Fibroblast of the aortic adventitia (primary cell): ENCODE measurements at places on chromosomes 2 and 18.

- no peak for DNase-seq
These were observed 197.6 kb downstream of the NDUFA10 start for GRCh38 chr2:239827523-239827890.

DNA sequence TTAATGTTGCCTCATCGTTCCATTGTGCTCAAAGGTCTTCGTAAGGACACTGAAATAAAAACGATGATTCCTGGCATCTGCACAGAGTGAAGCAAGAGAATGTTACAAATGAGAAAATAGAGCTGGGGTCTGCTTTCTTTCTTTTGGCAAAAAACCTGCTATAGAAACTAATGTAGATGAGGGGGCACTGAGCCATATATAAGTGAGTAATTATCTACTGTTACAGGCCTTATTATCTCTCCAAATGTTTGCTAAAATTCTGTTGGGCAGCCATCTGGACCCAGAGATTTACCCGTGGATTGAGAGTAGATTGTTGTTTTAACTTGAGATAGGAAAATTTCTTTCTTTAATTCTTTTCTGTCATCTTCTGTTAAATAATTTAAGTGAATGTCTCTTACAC lies 472.5 kb upstream of the PIK3C3 start:
- DNase-seq, result no peak

- DNase-seq, result no peak
These were observed 65.3 kb upstream of the TAF1B start for GRCh38 chr2:9778012-9778411.

GRCh38 chr2:13114391-13114790 lies 397.7 kb downstream of the TRIB2 start:
- DNase-seq, result peak; percentile 30

DNA sequence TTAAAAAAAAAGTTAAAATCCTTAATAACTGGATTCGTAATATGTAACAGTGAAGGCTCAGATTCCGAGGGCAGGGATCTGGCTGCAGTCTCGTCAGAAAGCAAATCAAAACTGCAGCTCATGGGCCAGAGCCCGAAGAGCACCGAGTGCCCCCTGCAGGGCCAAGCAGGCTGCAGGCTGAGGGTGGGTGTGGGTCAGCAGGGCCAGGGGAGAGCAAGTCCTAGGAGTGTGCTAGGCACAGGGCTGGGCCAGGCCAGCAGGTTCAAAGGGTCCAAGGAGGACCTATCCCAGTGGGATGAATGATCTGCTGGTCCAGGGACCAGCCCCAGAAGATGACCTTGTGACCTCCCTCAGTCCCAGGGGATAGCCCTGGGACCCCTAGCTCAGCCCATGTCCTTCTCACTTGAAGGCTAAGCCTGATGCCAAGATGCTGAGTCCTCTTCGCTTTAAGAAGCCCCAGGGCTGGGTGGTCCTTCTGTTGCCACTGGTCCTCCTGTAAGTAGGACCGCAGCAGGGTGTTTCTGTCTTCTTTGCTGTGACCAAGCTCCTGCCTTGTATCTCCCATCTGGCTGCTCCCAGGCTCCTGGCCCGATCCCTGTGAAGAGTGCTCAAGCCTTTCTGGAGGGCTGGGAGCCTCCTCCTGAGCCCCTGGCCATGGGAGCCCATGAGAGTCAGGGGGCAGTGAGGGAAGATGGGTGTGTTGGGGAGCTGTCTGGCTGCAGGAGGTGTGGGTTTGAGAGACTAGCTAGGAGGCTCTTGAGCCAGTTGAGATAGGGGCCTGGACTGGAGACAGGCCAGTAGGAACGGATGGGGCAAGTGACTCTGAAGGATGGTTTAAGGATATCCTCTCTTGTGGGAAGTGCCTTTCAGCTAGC lies 150.7 kb downstream of the DYSF start:
- DNase-seq, result no peak

DNA sequence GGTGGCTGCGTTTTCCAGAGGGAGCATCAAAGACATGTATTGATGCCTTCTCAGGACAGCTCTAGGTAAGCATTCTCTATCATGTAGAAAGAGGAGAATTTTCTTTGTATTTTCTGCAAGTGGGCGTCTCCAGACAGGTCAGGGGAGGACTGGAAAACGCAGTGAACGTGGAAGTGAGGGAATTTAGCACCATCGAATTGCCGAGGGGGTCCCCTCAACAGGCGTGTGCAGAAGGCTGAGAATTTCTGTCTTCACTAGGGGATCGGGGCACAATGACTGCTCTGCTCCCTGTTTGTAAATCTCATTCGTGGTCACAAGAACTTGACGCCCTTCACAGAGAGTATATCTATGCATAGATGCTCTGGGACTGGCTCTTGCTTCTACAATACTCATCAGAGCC lies 5.0 kb upstream of the NTSR2 start:
- no peak for DNase-seq

- no peak for DNase-seq
These were observed 65.5 kb downstream of the ACAA2 start for GRCh38 chr18:49747876-49748275.

DNA sequence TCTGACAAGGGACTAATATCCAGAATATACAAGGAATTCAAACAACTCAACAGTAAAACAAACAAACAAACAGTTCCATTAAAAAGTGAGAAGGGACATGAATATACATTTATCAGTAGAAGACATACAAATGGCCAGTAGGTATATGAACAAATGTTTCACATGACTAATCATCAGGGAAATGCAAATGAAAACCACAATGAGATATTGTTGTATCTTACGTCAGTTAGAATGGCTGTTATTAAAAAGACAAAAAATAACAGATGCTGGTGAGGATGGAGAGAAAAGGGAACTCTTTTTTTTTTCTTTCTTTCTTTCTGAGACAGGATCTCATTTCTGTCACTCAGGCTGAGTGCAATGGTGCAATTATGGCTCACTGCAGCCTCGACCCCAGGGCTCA lies 175.5 kb downstream of the CAMKMT start:
- DNase-seq, result no peak

GRCh38 chr2:212843409-212844199 lies 305.0 kb upstream of the ERBB4 start:
- DNase-seq, result peak; percentile 82

DNA sequence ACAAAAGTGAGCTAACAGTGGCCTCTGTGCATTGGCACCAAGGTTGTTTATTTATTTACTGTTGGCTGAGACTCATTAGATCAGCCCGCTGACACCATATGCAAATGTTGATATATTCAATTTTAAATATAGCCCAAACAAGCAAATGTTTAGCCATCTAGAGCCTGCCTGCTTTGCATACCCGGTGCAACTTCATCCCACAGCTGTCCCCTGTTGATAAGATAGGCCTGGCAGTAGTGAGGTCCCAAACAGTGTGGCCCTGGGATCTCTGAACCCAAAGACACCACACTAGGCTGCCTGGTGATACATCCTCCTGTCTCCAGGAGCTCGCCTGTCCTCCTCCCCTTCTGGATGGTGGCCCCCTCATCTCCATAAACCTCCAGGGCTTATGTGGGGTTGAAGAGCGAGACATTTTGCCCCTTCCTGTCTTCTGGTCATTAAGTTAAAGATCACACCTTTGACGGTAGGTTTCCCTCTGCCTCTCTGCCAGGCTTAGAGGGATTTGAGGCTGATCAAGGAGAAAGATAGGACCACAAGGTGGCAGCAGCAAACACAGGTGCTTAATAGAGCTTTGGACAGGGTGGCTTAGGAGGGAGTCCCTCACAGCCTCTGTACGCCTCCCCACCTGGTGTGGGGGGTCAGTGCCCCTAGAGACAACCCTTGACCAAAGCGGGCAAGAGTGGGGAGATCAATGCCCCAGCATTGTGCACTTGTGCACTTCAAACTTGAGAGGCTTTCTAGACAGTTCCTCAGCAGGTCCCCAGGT lies 23.7 kb upstream of the MYO5B start:
- DNase-seq, result peak; percentile 36

GRCh38 chr2:239407112-239407511 lies 6.3 kb upstream of the HDAC4 start:
- no peak for DNase-seq

- DNase-seq, result no peak
These were observed 48.3 kb downstream of the RAB31 start for GRCh38 chr18:9756271-9756932.

DNA sequence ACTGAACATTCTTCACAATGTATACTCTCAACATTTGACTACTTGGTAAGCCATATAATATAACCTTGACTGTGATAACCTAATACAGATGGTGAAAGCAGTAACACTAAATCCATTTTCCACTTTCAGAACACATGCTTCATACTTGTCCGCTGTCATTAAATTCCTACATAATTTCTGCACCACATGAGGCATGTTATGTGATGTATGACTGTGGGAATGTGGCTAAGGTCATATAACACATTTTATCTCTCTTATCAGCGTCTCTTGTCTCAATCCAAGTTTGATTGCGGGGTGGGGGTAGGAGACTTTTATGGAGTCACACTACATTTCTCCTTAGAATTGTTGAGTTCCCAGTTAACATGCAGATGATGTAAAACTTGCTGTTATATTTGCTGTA lies 110.9 kb downstream of the MTCL1 start:
- DNase-seq, result peak; percentile 71

DNA sequence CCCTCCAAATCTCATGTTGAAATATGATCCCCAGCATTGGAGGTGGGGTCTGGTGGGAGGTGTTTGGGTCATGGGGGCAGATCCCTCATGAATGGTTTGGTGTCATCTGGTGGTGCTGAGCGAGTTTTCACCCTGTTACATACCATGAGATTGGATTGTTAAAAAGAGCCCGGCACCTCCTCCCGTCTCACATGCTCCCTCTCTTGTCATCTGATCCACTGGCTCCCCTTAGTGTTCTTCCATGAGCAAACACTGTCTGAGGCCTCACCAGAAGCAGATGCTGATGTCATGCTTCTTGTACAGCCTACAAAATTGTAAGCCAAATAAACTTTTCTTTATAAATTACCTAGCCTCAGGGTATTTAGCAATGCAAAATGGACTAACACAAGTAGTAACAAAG lies 405.0 kb upstream of the SLC39A10 start:
- no peak for DNase-seq

DNA sequence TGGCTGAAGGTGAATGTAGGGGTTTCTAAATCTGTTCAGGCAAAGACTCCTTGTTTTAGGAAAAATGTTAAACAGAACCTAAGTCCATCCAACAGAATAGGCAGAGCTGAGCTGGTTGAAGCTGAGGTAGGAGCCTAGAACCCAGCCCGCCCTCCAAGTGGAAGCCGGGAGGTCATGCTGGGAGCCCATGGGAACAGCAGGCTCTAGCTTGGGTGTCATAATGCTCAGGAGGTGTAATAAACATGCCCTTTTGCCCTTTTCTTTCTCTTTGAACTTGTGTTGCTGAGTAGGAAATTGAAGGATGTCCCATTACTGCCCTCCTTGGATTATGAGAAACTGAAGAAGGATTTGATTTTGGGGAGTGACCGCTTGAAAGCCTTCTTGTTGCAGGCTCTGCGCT lies 60.3 kb downstream of the ARMC9 start:
- DNase-seq, result no peak

GRCh38 chr18:7325126-7325430 lies 94.2 kb downstream of the LRRC30 start:
- DNase-seq, result no peak

GRCh38 chr2:23485261-23485660 lies 100.3 kb downstream of the KLHL29 start:
- DNase-seq, result no peak

GRCh38 chr2:205411558-205411957 lies 270.7 kb upstream of the NRP2 start:
- peak; percentile 60 for DNase-seq

DNA sequence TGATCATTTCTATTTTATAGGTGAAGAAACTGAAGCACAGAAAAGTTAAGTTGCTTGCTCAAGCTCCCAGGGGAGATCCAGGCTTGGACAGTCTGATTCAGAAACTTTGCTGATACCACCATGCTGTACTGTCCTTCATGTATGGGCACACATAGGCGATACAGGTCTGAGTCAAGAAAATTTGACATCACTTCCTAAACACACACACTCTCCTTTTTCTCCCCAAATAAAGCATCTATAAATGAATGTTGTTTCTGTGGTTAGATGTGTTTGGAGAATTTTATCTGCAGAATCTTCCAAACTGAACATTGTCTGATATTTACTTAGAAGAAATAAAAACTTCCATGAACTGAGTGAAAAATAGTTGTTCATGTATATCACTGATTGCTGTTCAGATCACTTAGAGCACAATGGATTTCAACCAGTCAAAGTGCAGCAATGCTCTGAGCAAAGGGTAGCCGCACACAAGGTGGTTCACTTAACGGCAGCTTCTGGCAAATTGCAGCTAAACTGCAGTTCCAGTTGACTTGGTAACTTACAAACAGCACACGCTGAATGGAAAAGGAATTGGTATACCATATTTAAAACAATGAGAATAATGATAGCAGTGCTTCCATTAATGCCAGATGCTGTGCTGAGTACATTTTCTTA lies 10.0 kb upstream of the AGFG1 start:
- no peak for DNase-seq

GRCh38 chr2:28895189-28895893 lies 874 bp downstream of the WDR43 start:
- DNase-seq, result peak; percentile 28

DNA sequence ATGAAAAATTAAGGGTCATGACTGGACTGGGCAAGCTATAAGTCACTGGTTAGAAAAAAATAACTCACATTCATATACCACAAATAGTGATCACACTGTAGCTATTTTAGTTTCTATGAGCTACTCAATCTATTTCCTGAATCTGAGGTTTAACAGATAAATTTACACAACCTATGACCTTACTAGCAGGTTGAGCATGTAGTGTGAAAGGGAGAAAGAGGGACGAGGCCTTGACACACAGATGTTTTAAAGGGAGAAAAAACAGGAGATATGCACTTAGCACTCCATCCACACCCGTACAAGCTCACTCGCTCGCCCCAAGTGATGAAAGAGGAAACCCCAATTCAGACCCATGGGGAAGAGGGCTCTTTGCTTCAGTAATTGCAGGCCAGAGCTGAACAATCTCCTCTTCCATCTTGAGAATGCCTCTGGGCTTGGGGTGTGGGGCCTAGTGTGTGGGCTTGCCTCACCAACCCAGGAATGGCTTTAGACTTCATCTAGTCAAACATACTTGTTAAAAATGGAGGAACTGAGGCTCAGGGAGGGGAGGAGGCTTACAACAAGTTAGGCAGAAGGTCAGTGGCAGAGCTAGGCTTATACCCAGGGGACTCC lies 10.7 kb downstream of the CYRIA start:
- DNase-seq, result no peak

GRCh38 chr2:238924032-238924431 lies 76.1 kb downstream of the TWIST2 start:
- no peak for DNase-seq

- peak; percentile 22 for DNase-seq
These were observed 187.8 kb upstream of the SIX3 start for GRCh38 chr2:44753552-44754285.

- no peak for DNase-seq
These were observed 25.5 kb upstream of the GNAL start for GRCh38 chr18:11663439-11664029.

- no peak for DNase-seq
These were observed 287.0 kb upstream of the SLC14A2 start for GRCh38 chr18:45328296-45328695.

DNA sequence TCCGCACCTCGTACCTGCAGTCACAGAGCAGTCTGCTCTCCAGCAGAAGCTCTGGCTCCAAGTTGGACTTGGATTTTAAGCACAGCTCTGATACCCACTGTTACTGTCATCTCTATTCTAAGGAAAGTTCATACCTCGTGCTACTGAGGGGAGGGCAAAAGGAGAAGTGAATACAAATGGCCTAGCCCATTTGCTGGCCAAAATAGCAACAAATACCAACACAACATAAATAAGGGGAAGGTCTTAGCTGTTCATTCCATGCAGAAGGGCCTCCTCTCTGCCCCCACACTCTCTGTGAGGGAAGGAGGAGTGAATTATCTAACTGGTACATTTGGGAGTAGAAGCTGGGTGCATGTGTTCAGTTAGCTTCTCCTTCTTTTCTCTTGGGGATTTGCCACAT lies 739.4 kb upstream of the RAB6C start:
- no peak for DNase-seq
